ENCODE measurements at places on chromosomes 12 and 14. TPM values are rescaled to one million over a fixed set of nuclear protein-coding genes. Genes with fewer than 3 reads are reported as not detected.
A peak's percentile ranks its signal among the peaks of the same experiment; 100 is the strongest.

DNA sequence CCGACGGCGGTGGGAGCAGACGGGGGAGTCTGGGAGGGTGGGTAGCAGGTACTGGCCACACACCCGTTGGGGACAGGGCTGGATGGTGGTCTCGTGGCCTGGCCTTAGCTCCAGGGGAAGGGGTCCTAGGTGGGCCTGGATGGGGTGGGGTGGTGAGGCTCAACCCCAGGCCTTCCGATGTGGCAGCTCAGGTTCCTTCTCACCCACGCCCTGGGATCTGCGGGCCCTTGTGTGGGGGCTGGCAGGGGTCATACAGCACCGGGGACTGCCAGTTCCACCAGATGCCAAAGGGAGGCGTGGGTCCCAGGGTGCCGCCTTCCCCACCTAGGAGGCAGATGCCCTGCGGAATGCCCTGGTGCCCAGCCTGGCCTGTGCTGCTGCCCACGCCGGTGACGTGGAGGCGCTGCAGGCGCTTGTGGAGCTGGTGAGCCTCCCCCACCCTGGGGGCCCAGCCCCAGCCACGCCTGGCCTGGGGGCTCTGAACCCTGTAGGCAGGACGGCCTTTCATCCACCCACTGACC, 21.0 kb downstream of the ASPG start:
- H3K27ac ChIP-seq, result no peak overlapping the region
- H3K4me3 ChIP-seq, result no peak overlapping the region
- peaks cover 19% of the 10 kb centered on the region for H3K4me1 ChIP-seq

DNA sequence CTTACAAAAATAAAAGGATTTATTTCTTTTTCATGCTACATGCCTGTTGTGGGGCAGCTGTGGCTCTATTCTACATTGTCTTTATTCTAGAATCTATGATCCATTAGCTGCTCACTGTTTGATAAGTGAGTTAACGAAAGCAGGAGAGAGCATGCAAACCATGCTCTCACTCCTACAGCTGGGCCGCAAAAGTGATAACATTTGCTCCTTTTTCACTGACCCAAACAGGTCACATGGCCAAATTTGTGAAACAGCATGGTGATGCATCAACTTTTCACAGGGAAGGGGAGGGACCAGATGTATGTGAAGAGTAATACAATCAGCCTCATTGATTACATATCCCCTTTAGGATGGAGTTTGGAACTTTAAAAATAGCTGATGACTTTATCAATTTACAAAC, 456.9 kb upstream of the SYT1 start:
- H3K27ac ChIP-seq, result no peak overlapping the region
- no peak for DNase-seq
- H3K36me3 ChIP-seq, result no peaks in the 10 kb centered on the region

- no peak overlapping the region for H3K4me3 ChIP-seq
- H3K27ac ChIP-seq, result no peak overlapping the region
- H3K4me1 ChIP-seq, result no peaks in the 10 kb centered on the region
- no peak for DNase-seq
Observed at GRCh38 chr12:91432089-91432488, 249.5 kb upstream of the DCN start.

DNA sequence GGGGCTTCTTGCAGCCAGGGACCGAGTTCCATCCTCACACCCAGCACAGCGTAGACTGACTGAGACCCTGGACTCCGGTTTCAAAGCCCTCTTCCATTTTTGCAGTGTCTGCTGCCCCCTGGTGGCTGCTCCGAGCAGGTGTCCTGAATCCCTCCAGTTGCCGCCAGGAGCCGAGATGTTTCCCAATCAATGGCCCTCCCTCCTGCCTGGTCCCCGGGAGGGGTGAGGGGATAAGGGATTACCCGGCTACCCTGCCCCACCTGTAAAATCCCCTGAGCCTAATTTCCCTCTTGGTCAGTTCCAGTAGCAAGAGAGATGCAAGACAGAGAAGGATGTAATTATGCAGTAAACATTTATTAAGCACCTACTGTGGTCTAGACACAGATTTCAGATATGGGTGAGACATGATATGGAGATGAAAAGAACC, 55.0 kb downstream of the PHETA1 start:
- no peaks in the 10 kb centered on the region for H3K36me3 ChIP-seq
- H3K27me3 ChIP-seq, result peaks cover 35% of the 10 kb centered on the region
- no peak overlapping the region for H3K4me3 ChIP-seq
- H3K27ac ChIP-seq, result no peak overlapping the region
- H3K4me1 ChIP-seq, result peaks cover 5% of the 10 kb centered on the region
- peak; percentile 89 for DNase-seq

- H3K27me3 ChIP-seq, result no peaks in the 10 kb centered on the region
- no peak overlapping the region for H3K4me3 ChIP-seq
- H3K27ac ChIP-seq, result no peak overlapping the region
- H3K4me1 ChIP-seq, result peaks cover 7% of the 10 kb centered on the region
- DNase-seq, result no peak
Observed at GRCh38 chr14:91332986-91333649, 84.5 kb downstream of the CCDC88C start.

DNA sequence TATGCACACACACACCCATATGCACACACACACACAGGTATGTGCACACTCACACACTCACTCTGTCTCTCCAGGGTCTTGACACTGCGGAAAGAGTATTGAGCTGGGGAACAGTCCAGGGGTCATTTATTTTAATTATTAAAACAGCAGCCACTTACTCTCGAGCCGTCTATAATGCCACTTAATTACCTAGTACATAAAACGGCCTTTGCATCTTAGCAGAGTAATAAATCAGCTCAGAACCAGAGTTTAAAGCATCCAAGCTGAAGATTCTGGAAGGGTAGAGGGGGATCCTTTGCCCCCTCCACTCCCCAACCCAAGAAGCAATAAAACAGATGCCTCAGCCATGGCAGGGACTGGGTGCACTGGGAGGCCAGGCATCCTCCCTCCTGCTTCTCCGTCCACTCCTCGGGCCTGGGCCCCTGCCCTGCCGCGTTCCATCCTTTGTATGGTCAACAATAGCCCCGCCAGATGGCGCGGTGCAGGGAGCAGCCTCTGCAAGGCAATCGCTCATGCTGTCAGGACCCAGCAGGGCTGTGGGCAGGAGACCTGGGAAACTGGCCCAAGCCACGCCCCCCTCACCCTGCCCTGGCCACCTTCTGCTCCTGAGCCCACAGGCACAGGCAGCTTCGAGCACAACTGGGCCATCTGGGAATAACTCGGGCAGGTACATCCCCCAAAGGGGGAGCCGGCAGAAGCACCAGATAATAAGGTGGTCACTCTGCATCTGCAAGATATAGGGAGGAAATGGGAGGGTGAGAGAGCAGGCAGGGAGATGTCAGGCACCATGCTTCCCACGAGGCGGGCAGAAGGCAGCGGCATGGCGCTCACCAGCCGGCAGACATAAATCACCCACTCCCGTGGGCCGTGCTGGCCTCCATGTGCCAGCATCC, 40.9 kb downstream of the CCDC85C start:
- no peak overlapping the region for H3K27ac ChIP-seq
- no peak overlapping the region for H3K4me3 ChIP-seq
- H3K36me3 ChIP-seq, result no peaks in the 10 kb centered on the region
- peaks cover 45% of the 10 kb centered on the region for H3K4me1 ChIP-seq
- H3K27me3 ChIP-seq, result no peaks in the 10 kb centered on the region

DNA sequence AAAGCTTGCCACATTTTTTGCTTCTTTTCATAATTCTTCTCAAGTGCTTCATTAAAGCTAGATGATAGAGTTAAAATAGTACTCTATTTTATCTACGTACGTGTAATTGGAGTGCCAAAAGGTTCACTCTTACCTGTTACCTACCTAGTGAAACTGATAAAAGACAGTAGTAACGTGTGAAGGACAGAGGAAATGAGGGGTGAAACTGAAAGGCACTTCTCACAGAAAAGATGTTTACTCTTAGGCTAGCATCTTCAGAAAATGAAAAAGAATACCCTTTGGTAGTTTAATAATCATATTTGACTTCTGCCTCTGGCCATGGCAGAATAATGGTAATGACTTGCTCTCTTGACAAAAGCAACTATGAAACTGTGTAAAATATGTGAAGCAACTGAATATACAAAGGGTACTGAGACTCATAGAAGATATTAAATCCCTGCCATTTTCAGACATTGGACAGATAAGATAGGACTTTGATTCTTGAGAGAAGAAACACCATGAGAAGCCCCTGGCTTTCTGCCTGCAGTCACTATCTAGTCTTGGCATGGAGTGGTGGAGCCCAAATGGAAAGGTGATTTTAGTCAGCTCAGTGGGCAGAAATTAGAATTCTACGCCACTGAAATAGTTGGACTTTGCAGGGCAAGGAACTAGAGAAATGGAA, 6.3 kb upstream of the EVL start:
- DNase-seq, result no peak
- no peaks in the 10 kb centered on the region for H3K36me3 ChIP-seq
- H3K4me1 ChIP-seq, result no peaks in the 10 kb centered on the region

GRCh38 chr12:89836026-89836425, 127.4 kb upstream of the ATP2B1 start:
- H3K4me1 ChIP-seq, result no peaks in the 10 kb centered on the region
- no peak overlapping the region for H3K27ac ChIP-seq
- H3K27me3 ChIP-seq, result no peaks in the 10 kb centered on the region

DNA sequence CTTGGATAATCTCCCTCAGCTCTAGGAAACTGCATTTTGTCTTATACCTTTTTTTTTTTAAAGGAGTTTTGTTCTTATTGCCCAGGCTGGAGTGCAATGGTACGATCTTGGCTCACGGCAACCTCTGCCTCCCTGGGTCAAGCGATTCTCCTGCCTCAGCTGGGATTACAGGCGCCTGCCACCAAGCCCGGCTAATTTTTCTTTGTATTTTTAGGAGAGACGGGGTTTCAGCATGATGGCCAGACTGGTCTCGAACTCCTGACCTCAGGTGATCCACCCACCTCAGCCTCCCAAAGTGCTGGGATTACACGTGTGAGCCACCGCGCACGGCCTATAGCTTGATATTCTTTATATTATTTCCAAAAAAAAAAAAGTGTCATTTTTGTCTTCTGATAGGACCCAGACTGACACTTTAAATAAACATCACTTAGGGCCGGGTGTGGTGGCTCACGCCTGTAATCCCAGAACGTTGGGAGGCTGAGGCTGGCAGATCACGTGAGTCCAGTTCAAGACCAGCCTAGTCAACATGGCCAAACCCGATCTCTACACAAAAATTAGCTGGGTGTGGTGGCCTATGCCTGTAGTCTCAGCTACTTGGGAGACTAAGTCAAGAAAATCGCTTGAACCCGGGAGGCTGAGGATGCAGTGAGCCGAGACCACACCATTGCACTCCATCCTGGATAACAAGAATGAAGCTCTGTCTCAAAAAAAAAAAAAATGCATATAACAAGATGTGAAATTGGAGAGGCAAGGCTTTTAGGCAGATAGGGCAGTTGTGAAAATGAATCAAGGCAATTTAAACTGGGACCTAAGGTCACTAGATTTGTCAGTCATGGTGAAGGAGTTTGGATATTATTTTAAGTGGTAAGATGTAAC, 18.4 kb downstream of the SLC2A3 start:
- no peaks in the 10 kb centered on the region for H3K4me1 ChIP-seq
- H3K27me3 ChIP-seq, result no peaks in the 10 kb centered on the region
- no peak overlapping the region for H3K27ac ChIP-seq
- H3K4me3 ChIP-seq, result no peak overlapping the region

GRCh38 chr12:101653030-101653429, 44.4 kb upstream of the CHPT1 start:
- no peaks in the 10 kb centered on the region for H3K36me3 ChIP-seq
- no peak overlapping the region for H3K4me3 ChIP-seq
- H3K27ac ChIP-seq, result no peak overlapping the region
- H3K27me3 ChIP-seq, result no peaks in the 10 kb centered on the region
- DNase-seq, result no peak

DNA sequence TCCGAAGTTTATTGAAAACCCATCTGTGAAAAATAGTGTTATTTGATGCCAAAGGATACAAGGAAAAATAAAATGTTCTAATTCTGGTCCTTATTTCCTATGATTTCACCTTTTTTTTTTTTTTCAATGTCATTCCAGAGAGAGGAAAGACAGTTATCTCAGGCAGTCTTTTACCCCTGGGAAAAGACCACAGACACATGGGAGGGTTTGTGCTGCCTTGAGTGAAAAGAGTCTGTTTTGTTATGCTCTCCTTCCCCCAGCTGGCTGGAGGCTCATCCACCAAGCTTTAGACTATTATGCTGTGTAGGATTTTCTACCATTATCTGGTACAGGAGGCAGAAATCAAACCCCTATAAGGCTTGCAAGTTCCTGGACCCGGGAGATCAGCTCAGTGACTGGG, 151.8 kb downstream of the CRADD start:
- no peak overlapping the region for H3K4me3 ChIP-seq
- H3K27me3 ChIP-seq, result no peaks in the 10 kb centered on the region
- no peak overlapping the region for H3K27ac ChIP-seq
- no peaks in the 10 kb centered on the region for H3K36me3 ChIP-seq
- DNase-seq, result no peak

GRCh38 chr12:12451098-12451497, 94.2 kb downstream of the BORCS5 start:
- no peaks in the 10 kb centered on the region for H3K36me3 ChIP-seq
- no peaks in the 10 kb centered on the region for H3K4me1 ChIP-seq
- no peak for DNase-seq
- H3K27ac ChIP-seq, result no peak overlapping the region
- H3K27me3 ChIP-seq, result no peaks in the 10 kb centered on the region

DNA sequence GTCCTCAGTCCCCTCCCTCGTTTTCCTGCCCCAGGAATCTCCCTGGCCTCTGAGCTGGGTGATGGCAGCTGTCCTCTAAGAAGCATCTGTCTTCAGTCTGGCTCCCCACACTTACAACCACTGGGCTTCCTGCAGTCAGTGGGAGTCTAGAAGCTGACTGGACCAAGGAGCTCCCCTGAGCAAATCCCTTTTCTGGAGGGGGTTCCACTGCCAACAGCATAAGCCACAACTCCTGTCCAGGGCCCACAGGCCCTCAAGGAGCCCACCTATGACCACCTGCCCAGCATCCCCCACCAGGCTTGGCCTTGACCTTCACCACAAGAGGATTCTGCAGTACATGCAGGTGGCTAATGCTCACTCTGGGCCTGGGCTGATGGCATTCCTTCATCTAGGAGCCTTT, 4.1 kb downstream of the RDH16 start:
- peaks cover 15% of the 10 kb centered on the region for H3K27me3 ChIP-seq
- H3K4me1 ChIP-seq, result no peaks in the 10 kb centered on the region
- no peaks in the 10 kb centered on the region for H3K36me3 ChIP-seq
- H3K4me3 ChIP-seq, result no peak overlapping the region
- no peak for DNase-seq
- no peak overlapping the region for H3K27ac ChIP-seq

CLEC14A gene
- not detected for total RNA-seq

ASPG gene
- total RNA-seq, result not detected

KIF5A gene
- 14.2 TPM for total RNA-seq

EFS gene
- total RNA-seq, result 0.07 TPM
